Aorta (tissue), 5 donors: ENCODE measurements at places on chromosomes 11 and 22.

DNA sequence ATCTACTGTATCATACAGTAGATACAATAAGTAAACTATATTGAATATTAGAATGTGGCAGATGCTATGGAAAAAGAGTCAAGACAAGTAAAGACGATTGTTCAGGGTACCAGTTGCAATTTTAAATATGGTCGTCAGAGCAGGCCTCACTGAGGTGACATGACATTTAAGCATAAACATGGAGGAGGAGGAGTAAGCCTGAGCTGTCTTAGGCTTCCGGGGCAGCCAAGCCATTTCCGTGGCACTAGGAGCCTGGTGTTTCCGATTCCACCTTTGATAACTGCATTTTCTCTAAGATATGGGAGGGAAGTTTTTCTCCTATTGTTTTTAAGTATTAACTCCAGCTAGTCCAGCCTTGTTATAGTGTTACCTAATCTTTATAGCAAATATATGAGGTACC, 14.5 kb downstream of the PIK3IP1 start:
- H3K36me3 ChIP-seq = peaks cover 2% of the 10 kb centered on the region
- no peak for DNase-seq
- H3K27ac ChIP-seq = no peak overlapping the region
- H3K27me3 ChIP-seq = no peaks in the 10 kb centered on the region
- no peak overlapping the region for H3K4me3 ChIP-seq
- no peaks in the 10 kb centered on the region for H3K4me1 ChIP-seq

DNA sequence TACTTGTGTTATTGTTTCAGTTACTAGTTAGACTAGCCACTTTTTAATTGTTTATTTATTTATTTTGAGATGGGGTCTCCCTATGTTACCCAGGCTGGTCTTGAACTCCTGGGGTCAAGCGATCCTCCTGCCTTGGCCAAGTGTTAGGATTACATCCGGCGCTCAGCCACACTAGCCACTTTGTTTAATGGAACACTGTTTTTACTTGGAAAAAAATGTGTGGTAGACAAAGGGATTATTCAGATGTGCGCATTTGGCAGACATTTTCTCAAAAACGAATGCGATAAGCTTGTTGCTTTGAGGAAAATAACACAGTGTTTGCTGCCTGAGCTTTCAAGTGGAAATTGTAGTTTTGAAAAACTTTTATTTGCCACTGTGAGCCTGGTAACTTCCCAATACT, 51.0 kb downstream of the CTNND1 start:
- peaks cover 25% of the 10 kb centered on the region for H3K36me3 ChIP-seq
- H3K4me3 ChIP-seq = no peak overlapping the region
- H3K27ac ChIP-seq = no peak overlapping the region
- DNase-seq = no peak
- no peaks in the 10 kb centered on the region for H3K4me1 ChIP-seq
- H3K27me3 ChIP-seq = no peaks in the 10 kb centered on the region

GRCh38 chr11:47340980-47341775, 11.3 kb downstream of the MYBPC3 start:
- no peaks in the 10 kb centered on the region for H3K36me3 ChIP-seq
- no peak for DNase-seq
- H3K27me3 ChIP-seq = no peaks in the 10 kb centered on the region
- H3K27ac ChIP-seq = no peak overlapping the region
- H3K4me1 ChIP-seq = no peaks in the 10 kb centered on the region

- H3K4me1 ChIP-seq = no peaks in the 10 kb centered on the region
- no peak overlapping the region for H3K4me3 ChIP-seq
- peak; percentile 38 for DNase-seq
- H3K36me3 ChIP-seq = no peaks in the 10 kb centered on the region
- H3K27me3 ChIP-seq = no peaks in the 10 kb centered on the region
These were observed 5.4 kb downstream of the MUC5B start for GRCh38 chr11:1228101-1228821.

DNA sequence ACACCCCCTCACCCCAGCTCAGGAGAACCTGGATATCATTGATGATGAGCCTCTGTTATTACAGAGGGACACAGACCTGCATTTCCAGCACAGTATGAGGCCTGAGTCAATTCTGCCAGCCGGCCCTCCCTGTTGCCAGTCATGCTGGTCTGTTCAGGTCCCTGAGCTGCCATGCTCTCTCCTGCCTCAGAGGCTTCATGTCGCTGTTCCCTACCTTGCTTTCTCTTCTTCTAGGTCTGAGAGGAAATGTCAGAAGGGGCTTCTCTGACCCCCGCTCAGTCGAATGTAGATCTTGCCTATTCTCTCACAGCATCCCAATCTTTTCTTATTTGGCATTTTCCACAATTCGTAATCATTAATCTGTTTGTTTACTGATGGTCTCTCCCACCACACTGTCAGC, 21.8 kb upstream of the ABCC8 start:
- H3K4me3 ChIP-seq = no peak overlapping the region
- H3K27me3 ChIP-seq = no peaks in the 10 kb centered on the region
